Smooth muscle cell of the brain vasculature (primary cell): ENCODE measurements at places on chromosomes 1 and 21.

DNA sequence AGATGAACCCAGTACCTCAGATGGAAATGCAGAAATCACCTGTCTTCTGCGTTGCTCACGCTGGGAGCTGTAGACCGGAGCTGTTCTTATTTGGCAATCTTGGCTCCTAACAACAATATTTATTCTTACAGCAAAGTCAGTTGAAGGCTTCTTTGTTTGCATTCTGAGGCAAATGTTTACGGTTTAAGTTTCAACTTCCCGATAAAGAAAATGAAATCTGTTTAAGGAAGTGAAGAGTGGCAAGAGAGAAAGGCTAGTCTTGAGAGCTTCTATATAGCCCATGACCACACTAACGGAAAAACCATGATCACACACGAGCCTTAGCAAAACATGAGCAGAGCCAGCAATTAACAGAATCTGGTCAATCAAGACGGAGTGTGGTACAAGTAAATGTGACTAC, 122.6 kb upstream of the ZNHIT6 start:
- DNase-seq, result no peak

- no peak for DNase-seq
Observed at GRCh38 chr1:177871613-177872307, 98.1 kb downstream of the SEC16B start.

DNA sequence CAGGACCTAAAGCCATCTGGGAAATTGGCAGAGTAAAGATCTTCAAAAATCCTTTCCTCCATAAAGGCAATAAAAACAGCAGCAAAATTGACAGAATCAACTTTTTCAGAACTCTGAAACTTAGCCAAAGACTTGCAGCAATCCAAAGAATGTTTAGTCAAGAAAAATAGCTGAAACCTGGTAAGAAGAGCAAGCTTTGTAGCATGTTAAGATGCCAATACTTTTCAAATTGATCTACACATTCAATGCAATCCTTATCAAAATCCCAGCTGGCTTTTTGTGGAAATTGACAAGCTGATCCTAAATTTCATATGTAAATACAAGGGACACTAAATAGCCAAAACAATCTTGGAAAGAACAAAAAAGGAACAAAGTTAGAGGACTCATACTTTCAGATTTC, 23.8 kb upstream of the FAM163A start:
- DNase-seq, result no peak

DNA sequence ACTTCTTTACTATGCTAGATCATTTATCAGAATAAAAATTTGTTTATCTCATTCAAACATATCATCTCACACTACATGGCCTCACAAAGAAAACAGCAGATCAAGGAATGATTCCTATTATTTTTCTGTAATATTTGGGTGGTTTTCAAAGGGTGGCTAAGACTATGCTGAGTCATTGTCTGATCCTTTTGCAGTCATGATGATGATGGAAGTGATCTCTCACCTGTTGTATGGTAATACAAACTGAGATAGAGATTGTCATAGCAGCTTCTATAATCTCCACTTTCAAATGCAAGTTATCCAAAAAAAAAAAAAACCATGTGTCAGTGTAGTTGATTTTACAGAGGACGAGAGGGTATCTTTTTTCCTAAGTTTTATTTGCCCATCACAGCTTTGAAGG, 37.2 kb upstream of the GBP5 start:
- no peak for DNase-seq

DNA sequence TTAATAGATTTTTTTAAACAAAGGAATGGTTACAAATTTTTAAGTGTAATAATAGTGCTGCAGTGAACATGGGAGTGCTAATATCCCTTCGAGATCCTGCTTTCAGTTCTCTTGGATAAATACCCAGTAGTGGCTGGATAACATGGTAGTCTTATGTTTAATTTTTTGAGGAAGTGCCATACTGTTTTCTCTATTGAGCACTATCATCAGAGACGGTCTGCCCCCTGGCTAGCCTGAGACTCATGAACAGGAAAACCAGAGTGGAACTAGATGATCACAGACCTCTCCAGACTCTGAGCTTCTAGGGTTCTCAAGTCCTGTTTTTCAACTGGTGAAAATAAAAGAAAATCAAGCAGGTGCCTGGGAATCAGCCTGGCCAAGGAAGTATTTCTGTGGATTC, 97.3 kb upstream of the MARK1 start:
- DNase-seq, result no peak

DNA sequence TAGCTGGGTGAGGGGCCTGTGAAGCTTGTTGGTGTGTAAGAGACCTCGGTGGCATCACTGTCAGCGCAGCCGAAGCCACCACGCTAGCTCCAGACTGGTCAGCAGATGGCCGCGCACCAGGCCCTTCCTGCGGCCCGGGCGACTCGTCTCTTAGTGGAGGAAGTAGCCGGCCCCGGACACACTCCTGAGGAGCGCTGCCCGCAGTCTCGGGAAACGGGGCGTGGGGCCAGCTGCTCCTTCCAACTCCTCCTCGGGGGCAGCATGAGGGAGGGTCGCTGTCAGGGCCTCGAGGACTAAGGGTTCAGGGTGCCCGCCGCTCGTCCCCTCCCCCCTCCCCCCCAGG, 20.4 kb downstream of the H3-3A start:
- no peak for DNase-seq

GRCh38 chr1:230000493-230001184, 66.4 kb upstream of the GALNT2 start:
- no peak for DNase-seq

GRCh38 chr21:31346256-31346821, 2.3 kb upstream of the TIAM1 start:
- no peak for DNase-seq

- no peak for DNase-seq
Observed at GRCh38 chr1:161159087-161159912, at the start of gene USP21. TSS of gene USP21 (plus strand) at chr1:161159500. CDS start at chr1:161160641, 1,141 bp downstream.

- no peak for DNase-seq
Observed at GRCh38 chr1:83029050-83029449, 969.9 kb downstream of the TTLL7 start.

- no peak for DNase-seq
Observed at GRCh38 chr1:30679201-30679975, 44.0 kb downstream of the MATN1 start.

DNA sequence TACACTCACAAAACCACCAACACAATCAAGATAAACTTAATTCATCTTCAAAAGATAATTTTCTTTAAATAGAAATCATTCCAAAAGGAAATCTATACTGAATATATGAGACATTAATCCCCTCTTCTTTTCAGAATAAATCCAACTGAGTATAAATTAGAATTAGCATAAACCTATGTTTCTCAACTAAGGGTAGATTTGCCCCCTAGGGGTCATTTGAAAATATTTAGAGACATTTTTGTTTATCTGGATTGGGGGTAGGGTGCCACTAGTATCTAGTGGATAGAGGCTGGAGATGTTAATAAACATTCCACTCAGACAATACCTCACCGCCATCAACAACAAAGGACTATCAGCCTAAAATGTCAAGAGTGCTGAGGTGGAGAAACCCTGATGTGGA, 6.5 kb upstream of the TNFSF4 start:
- DNase-seq, result no peak

DNA sequence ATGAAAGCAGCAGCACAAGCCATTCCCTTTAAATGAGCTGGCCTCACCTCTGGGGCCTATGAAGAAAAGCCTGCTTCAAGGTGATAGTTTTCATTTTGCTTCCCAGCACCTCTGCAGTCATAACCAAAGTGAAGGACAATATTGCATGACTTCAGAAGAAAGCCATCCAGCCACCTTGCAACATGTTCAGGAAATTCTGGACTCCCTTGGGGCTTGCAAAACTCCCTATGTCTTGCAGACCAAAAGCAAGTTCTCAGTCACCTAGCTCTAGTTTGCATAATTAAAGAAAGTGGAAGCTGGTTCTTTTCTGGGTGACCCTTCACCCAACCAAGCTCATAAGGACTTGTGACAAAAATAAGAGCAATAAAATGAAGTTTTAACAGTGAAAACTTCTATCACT, 87.6 kb downstream of the GFI1 start:
- DNase-seq, result no peak

DNA sequence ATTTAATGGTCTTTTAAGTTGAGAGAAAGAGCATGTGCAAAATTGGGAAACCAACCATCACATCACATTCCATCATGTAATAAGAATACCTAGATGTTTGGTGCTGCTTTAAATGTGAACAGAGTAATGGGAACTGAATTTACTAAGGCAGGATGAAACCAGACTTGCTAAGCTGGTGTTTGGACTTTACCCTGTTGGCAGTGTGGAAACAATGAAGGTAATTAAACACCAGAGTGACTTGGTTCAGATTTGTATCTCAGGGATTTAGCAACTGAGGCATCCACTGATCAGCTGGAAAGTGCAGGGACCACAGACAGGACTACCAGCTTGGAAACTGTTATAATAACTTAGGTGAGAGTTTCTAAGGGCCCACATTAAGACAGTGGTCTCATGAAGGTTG, 263.4 kb downstream of the OLFM3 start:
- DNase-seq, result no peak

DNA sequence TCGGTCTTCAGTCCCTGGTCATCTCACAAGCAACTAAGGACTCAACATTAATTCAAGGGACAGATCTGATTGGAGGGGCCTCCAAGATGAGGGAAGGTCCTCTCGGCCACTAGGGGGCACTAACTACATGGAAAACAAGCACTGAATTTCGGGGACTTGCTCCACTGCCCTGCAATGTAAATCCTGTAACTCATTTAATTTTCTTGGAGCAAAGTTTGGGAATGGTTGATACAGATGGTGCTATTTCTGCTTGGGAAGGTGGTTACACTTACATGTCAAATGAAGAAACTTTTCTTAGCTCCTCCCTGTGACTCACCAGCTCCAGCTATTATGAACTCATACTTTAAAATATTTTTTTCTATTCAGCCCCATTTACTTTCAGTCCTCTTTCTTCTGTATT, 97.4 kb upstream of the KCNJ15 start:
- DNase-seq, result peak; percentile 62

DNA sequence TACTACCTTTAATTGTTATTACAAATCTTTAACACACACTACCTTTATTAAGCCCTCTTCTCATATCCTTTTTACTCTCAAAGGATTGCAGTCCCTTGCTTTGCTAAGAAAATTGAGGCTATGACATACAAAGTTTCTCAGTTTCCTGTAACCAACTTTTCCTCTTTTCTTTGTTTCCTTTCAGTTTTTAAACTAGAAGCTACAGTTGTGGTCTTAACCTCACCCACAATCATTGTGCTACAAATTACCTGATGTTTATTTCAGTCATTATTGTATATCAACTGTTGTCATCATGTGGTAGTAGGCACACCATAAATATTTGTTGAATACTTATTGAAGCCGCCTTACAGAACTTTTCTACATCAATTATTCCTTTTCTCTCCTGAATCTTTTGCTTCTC, 51.8 kb downstream of the SLAMF6 start:
- DNase-seq, result no peak

DNA sequence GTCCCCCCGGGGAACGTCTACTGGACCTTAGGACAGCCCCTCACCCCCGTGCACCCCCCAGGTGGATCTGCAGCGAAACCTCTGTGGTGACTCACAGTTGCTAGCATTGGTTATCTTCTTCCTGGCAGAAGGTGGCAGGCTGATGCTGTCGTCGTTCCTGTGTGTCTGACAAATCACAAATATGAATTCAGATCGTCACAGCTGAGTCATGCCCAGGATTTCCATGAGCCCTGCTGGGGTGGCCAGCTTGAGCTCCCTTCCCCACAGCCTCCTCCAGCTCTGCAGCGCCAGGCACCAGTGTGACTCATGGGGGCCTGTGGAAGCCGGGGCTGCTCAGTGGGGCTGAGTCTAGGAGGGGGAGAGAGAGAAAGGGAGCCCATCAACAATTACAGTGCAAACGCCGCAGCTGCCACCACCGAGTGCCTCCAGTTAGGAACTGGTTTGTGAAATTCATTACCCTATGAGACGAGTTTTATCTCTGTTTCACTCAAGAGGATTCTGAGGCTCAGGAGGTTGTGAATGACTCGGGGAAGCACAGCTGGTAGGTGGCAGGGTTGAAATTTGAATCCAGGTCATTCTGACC, 197.9 kb downstream of the DYRK1A start:
- peak; percentile 95 for DNase-seq

DNA sequence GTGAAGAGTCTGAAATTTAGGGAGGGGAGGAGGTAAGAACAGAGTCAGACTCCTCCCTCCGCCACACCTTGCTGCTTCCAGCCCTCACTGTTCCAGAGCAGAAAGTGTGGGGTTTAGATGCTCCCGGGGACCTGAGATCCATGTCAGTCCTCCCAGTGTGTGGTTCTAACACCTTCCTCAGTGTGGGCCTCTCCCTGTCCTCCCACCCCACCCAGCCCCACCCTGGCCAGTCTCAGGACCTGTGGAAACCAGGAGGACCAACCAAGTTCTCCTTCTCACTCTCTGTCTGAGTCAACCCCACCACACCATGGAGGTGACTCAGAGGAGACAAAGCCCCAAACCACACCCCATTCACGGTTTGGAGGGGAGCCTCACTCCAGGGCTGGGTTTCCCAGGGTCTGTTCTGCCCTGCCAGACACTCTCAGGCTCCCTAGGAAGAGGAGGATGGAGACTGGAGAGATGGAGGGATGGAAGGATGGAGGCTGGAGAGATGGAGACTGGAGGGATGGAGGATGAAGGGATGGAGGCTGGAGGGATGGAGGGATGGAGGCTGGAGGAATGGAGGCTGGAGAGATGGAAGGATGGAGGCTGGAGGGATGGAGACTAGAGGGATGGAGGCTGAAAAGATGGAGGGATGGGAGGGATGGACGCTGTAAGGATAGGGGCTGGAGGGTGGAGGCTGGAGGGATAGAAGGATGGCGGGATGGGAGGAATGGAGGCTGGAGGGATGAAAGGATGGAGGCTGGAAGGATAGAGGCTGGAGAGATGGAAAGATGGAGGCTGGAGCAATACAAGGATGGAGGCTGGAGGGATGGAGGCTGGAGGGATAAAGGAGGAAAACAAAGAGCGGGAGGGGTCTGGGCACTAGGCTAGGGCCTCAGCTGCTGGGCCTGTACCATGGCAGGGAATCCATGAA, 100.9 kb upstream of the RUNX3 start:
- DNase-seq, result no peak
